IPS-NIHi11 (cell line): ENCODE measurements at places on chromosomes 13 and 19.

GRCh38 chr13:86572115-86572514 lies 772.9 kb upstream of the SLITRK6 start:
- no peak for DNase-seq

DNA sequence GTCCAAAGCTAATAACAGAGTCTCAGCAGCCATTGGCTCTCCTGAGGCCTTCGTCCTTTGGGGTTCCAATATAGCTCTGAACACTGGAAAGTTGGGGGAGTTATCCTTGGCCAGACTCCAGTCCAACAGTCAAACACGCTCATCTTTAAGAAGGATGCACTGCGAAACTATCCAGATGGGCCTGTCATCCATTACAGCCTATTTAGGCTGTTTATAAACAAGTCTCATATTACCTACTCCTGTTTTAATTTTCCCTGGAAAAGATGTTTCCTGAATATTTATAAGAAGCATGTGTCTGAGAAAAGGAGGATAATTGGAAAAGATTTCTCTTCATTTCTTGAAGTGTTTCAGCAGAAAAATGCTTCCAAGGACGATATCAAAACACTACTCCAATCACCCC lies 170.7 kb downstream of the DCT start:
- no peak for DNase-seq

GRCh38 chr19:5851302-5851701 lies at the start of gene FUT3:
Gene FUT3 (minus strand): TSS chr19:5851449.
- no peak for DNase-seq

DNA sequence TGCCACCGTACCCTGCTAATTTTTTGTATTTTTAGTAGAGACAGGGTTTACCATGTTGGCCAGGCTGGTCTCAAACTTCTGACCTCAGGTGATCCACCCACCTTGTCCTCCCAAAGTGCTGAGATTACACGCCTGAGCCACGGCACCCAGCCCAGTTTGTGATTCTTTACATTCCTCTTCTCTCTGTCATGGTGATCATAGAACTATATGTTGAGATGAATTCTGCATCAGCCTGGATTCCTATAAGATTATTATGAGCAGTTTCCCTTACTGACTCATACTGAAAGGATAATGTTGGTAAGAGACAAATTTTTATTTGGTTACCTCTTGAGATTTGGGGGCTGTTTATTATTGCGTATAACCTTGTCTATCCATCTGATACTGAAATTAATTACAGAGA lies 121.5 kb upstream of the CSNK1A1L start:
- no peak for DNase-seq
